ENCODE measurements at places on chromosomes 2 and 18.

DNA sequence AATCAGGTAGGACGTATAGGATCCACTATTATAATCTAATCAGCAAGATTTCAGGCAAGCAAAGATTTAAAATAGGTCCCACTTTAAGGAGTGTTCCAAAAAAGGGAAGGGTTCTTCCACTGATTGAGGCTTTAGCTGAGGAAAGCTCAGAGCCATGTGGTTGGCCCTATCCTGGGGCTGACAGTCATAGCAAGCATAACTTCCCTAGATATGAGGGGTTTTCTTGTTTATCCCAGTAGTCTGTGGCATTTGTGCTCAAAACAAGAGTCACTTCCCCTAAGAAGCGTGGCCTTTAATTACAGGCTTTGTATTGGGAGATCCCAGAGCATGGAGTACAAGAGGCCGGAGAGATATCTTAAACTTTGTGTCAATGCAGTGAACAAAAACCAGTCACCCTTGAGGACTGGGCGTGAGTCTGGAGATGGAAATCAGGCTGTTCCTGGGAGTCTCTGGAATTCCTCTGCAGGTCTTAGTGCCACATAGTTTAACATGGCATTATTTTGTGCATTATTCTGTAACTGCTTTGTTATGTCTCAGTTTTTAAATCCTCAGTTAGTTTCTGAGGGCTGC is 136.9 kb upstream of the FBXO11 start:
- DNase-seq = no peak

- DNase-seq = no peak
Measured at GRCh38 chr18:38038242-38038641, 472.6 kb upstream of the CELF4 start.

GRCh38 chr2:172624996-172625395 is 69.1 kb downstream of the PDK1 start:
- DNase-seq = no peak

GRCh38 chr18:69840001-69840400 is 107.7 kb downstream of the CD226 start:
- no peak for DNase-seq

DNA sequence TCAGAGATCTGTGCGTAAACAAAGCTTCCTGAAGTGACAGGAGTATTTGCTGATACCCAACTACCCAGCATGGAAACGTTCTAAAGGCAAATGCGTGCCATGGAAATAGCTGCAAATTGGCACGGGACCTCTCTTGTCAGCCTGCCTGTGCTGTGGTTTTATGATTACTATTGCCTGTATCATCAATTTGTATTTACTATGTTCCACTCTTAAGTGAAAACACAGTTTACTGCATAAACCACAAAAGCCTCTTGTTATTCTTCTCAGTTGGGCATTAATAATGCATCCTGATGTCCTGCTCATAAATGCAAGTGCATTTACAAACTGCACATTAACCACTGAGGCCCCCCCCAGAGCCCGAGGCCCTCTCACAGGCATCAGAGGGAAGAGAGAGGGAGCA is 196.6 kb upstream of the SLC35G4 start:
- DNase-seq = no peak

DNA sequence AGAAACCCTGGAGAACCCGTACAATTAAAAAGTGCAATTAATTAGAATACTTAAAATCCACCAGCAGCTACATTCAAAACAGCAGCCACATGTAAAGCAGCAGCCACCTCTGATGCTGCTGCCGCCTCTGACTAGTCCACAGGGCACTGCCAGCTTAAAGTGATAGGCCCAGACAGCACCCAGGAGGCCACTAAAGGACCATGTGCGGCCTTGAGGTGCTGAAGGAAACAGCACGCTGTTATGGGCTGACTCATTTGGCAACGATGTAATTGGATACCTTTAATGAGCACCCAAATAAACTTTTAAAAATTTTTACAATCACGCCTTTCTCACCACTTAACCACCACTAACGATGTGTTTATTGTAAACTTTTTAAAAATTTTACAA is 209.3 kb upstream of the NCKAP5 start:
- DNase-seq = no peak

DNA sequence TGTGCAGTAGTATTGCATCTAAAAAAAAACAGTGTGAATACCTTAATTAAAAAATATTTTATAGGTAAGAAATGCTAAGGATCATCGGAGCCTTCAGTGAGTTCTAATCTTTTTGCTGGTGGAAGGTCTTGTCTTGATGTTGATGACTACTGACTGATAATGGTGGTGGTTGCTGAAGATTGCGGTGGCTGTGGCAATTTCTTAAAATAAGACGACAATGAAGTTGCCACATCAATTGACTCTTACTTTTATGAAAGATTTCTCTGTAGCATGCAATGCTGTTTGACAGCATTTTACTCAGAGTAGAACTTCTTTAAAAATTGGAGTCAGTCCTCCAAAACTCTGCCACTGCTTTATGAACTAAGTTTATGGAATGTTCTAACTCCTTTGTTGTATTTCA is 36.2 kb downstream of the GLS start:
- no peak for DNase-seq

DNA sequence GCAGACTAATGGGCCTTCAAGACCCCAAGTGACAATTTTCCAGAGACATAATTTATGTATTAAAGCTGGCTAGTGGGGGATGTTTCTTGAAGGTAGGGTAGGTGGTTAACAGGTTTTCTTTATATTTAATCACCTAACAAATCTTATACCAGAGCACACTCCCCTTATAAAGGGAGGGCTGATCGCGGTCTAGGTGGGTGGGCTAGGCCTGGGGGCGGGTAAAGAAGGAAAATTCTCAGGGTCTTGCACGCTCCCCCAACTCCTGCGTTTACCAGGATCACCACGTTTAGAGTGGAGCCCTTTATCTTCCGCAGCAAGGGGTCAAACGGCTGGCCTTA is 19.9 kb upstream of the CXXC1 start:
- DNase-seq = no peak

GRCh38 chr2:47539228-47539627 is 136.3 kb downstream of the MSH2 start:
- DNase-seq = no peak

All from activated naive CD4-positive, alpha-beta T cell (primary cell).